Stimulated activated CD4-positive, alpha-beta T cell treated with anti-CD3 and anti-CD28 coated beads, TNF-alpha, amount 100 ng/mL, for 1 hour (primary cell): ENCODE measurements at places on chromosomes 3 and 15.

DNA sequence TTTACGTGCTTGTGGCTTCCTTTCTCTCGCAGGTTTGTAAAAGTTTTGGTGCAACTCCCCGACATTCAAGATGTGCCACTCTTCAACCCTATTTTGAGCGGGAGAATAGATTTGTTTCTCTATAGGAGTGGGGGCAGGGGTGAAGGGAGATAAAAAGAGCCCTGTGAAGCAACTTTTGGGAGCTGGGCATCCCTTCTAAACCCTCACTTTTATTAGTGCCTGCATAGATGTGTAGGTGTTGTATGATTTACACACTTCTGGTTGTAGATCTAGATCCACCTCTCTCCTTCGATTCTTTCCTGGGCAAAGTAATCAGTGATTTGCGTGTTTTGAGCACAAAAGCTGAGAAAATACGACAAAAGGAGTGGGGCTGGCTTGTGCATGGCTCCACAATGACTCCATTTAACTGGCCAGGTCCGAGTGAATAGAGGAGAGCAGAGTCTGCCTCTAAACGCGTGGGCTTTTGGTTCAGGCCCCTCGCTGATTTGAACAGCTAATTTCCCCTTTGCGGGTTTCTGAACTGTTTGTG, 17.7 kb downstream of the SOX2 start:
- DNase-seq: no peak

DNA sequence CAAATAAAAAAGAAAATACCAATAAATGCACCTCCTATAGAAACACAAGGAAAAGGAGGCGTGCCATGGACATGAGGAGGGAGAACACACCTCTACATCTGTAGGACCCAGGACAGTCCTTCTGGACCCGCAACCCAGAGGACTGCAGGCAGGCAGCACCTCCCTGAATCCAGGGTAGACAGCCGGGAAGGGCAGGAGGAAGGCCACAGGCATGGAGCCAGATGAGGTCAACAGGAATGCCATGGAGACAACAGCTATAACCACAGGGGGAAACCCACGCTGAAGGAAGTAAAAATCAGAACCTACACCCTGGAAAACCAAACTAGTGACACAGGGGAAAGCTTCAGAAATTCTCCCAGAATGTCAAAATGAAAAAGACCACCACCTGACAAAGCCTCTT, 248.8 kb upstream of the NSMCE3 start:
- DNase-seq: no peak

DNA sequence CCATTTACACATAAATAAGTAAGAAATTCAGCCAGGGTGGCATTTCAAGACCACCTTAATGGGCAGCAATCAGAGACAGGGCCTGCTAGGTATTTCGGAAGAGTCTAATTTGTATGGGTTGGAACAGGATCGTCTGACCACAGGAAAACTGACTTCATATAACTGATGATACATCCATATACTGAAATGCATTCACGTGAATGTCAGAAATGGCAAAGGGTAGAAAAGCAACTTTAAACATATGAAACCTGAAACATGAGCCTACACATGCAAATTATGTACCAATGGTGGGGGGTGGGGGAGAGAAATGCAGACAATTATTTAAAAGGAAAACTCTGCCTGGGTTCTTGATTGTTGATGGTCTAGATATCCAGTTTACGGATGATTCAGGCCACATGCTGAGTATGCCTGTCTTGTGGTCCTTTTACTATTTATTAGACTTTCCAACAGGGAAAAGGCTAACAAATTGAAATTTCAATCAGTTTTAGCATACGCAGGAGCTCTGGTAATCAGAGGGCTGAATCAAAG, 582.2 kb downstream of the FOXP1 start:
- DNase-seq: no peak

GRCh38 chr3:71786551-71786950, 1.6 kb upstream of the PROK2 start:
- no peak for DNase-seq

GRCh38 chr3:37862219-37862902, 681 bp downstream of the CTDSPL start:
- DNase-seq: no peak

GRCh38 chr3:135304378-135304777, 509.3 kb downstream of the EPHB1 start:
- no peak for DNase-seq

DNA sequence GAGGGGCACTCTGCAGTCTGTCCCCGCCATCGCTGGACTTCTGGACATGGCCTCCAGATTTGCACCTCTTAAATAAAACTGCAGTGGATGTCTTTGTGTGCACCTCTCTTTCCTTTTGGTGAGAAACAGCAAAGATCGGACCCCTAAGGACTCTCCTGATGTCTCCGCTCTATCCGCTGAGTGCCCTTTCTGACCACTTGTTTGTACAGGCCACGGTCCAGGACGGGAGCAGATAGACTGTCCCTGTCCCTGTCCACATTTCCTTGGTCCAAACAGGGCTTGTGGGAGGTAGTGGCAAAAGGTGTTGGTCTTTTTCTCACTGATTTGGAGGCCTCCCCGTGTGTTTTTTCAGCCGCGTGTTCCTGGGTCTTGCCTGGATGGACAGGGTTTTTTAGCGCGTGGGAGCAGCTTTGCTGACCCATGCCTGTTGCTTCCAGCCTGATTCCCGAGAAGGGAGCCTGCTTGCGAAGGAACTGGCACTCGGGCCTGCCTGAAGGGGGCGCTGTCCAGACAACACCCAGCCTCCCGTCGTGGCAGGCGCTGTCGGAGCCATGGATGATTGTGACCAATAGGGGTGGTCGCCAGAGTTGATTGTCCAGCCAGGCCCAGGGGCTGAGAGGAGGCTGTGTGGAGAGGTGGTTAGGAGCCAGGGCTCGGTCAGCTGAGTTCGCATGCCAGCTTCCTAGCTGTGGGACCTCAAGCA, 13.2 kb upstream of the STAB1 start:
- DNase-seq: no peak

- DNase-seq: no peak
Observed at GRCh38 chr3:190831225-190831624, 31.3 kb downstream of the GMNC start.

DNA sequence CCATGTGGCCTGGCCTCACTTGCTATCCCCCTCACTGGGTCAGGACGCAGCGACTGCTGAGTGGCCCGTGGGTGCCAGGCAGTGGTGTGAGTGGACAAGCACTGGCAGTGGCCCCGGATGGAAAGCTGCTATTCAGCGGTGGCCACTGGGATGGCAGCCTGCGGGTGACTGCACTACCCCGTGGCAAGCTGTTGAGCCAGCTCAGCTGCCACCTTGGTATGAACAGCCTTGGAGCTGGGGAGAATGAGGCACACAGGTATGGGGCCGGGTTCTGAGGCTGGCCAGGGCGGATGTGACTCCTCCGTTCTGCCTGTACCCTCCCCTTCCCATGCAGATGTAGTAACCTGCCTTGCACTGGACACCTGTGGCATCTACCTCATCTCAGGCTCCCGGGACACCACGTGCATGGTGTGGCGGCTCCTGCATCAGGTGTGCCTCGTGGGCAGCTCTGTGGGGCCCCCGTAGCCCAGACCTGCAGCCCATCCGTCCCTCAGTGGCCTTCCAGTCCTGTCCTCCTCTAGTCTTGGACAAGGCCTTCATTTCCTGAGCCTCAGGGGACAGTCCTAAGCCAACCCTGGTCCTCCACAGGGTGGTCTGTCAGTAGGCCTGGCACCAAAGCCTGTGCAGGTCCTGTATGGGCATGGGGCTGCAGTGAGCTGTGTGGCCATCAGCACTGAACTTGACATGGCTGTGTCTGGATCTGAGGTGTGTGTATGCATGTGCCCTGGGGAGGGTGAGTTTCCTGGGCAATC, 28.2 kb downstream of the NBEAL2 start:
- no peak for DNase-seq

DNA sequence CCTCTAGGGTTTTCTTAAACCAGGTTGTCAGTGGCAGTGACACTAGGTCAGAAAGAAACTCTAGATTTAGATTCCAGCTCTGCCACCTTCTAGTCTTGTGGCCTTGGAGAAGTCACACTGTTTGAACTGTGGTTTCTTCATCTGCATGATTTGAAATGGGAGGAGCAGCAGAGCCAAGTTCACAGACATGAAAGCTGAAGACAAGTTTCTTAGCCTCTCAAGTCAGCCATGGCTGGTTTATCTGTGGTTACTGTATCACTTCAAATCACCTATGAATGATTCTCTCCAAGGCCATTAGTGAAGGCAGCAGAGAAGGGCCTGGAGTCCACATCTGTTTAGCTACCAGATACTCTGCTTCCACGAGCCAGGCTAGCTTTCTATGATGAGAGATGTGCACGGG, 15.6 kb downstream of the CLEC3B start:
- no peak for DNase-seq

GRCh38 chr3:25895443-25895842, 105.6 kb downstream of the OXSM start:
- DNase-seq: no peak

DNA sequence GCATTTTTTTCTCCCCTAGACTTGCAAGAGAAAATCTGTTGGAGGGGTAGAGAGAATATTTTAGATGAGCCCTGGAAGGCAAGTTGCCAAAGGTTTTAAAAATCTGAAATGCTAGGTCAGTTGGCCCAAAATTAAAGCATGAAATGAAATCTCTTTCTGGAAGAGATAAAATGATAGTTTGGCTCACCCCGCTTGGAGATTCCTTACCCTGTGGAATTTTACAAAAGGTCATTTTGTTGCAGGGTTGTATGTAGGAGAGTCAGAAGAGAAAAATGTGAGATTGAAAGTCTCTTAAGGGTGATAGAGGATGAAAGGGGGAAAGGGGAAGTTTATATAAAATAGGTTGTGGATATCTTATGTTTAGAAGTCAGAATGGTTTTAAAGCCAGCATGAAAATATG, 277.8 kb downstream of the CD47 start:
- DNase-seq: no peak

DNA sequence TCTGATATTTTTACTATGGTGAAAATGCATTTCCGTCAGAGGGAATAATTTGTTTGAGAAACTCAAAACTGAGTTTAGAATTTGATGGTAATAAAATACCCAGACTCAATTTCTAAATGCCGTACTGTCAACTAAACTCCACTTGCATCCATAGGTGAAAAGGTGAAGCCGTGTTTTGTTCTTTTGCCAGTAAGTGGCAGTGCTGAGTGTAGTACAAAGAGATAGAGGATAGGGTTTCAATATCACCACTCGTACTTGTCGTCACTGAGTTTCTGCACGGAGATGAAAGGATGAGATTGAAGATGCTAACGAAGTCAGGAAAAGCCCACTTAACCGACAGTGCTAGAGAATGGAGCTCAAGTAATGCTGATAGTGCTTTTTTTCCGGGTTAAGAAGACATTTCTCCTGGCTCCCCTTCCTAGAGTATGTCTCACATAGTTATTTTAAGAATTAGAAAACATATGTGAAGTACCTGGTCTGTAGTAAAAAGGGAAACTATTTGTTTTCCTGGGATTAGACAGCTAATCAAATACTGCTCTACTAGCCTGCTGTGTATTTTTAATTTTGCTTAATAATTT, 345.1 kb downstream of the IL5RA start:
- DNase-seq: no peak

- no peak for DNase-seq
Observed at GRCh38 chr3:194351080-194351672, at the start of gene CPN2. CPN2 (minus strand) TSS chr3:194351328; CDS start chr3:194342702, 8,626 bp downstream.

DNA sequence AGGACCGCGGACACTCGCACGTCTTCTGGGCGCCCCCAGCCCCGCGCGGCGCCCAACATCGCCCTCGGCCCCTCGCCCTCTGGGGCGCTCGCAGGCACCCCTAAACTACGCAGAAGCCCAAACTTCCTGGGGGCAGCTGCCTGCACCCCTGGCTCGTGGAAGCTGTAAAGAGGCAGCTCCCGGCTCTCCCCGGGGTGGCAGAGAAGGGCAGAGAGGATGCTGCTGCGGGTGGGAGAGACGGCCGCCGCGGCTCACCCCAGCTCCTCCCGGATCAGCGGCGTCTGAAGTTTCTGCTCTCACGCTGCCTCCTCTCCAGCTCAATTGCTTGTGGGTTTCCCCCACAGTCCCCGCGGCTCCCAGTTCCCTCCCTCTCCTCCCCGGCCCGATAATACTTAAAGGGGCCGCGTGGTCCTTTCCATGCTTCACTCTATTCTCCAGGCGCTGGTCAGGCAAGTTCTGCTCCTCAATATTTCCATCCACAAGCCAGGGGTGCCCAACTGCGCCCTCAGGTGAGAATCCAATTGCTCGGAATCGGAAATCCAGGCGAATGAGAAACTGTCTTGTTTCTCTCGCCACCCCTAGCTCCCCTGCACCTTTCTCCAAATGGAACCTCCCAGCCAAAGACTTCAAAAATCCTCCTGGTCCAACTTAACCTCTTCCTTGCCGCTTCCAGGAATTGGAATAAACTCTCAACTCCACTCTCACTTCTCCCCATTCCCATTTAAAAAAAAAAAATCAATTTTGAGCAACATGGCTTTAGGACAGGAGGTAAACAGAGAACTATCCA, 748.5 kb downstream of the ROBO1 start:
- no peak for DNase-seq

DNA sequence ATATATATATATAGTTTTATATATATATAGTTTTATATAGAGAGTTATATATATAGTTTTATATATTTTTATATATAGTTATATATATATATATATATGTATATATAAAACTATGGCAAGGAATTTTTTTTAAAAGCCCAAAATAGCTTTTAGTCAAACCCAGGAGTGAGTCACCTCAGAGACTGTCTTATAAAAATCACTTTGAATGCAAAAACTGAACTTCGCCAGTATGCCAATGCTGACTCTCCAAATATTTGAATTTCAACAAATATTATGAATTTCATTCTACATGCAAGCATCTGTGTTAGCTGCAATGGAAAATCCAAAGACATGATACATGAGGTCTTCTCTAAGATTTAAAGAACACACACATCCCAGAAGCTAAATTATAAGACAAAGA, 132.8 kb upstream of the NR2F2 start:
- no peak for DNase-seq

GRCh38 chr15:40595219-40595618, 1.2 kb downstream of the KNL1 start:
- DNase-seq: no peak

GRCh38 chr3:81393251-81393650, 368.2 kb downstream of the GBE1 start:
- no peak for DNase-seq

GRCh38 chr3:41683666-41684350, 278.1 kb downstream of the ULK4 start:
- no peak for DNase-seq

- DNase-seq: no peak
Observed at GRCh38 chr15:63256433-63257274, 20.8 kb upstream of the APH1B start.
